ENCODE measurements at places on chromosomes 1 and 21. TPM values are rescaled to one million over a fixed set of nuclear protein-coding genes. Genes with fewer than 3 reads are reported as not detected.
A peak's percentile ranks its signal among the peaks of the same experiment; 100 is the strongest.

The FAM163A gene
- 0.21 TPM for total RNA-seq

The CYP4A22 gene
- total RNA-seq, result not detected

The CALML6 gene
- 0.04 TPM for total RNA-seq

The KCTD3 gene
- 16.6 TPM for total RNA-seq

The NGF gene
- total RNA-seq, result 3.4 TPM

The KRTAP19-8 gene
- total RNA-seq, result not detected

The POMGNT1 gene
- total RNA-seq, result 96.9 TPM

The FAAH gene
- 16.6 TPM for total RNA-seq

The RHBDL2 gene
- total RNA-seq, result not detected

The CFHR2 gene
- total RNA-seq, result not detected

The ETV3L gene
- not detected for total RNA-seq

The ICOSLG gene
- 1.6 TPM for total RNA-seq

DNA sequence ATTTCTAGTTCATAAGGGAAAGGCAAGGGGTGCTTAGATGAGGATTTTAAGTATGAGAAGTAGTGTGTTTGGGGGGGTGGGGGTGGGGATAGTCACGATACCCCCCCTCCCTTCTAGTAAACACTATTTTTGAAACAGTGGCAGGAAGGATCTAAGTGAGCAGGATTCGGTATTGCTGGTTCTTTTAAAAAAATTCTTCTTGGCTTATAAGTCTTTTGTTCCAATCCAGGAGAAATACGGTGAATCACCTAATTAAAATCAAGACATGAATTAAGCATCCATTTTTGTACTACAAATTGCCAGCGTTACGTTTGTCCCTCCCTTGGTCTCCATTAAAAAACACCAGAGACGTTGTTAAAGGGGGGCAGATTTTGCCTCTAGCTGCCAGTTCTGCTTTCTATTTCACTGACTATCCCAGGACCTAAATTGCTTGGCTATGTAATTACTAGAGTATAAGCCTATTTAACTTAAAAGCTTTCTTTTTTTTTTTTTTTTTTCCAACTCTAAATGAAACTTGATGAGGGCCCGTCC, 911 bp downstream of the LMO4 start:
- no peak for DNase-seq

DNA sequence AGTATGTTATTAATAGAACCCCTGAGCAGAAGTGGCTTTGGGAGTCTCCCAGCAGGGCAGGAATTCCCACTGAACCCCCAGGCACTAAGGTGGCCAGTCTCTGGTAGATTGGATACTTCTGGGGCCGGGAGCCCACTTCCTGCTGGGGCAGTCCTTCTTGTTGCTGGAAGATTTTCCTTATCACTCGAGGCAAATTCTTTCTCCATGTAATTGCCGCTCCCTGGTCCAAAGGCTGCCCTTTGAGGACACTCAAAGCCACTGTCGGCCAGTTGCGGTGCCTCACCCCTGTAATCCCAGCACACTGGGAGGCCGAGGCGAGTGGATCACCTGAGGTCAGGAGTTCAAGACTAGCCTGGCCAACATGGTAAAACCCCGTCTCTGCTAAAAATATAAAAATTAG, 22.6 kb upstream of the TNFRSF1B start:
- no peak for DNase-seq

GRCh38 chr1:171292799-171293198, 21.2 kb upstream of the FMO4 start:
- DNase-seq, result no peak

- DNase-seq, result no peak
Observed at GRCh38 chr1:7534061-7534825, 236.9 kb upstream of the VAMP3 start.

DNA sequence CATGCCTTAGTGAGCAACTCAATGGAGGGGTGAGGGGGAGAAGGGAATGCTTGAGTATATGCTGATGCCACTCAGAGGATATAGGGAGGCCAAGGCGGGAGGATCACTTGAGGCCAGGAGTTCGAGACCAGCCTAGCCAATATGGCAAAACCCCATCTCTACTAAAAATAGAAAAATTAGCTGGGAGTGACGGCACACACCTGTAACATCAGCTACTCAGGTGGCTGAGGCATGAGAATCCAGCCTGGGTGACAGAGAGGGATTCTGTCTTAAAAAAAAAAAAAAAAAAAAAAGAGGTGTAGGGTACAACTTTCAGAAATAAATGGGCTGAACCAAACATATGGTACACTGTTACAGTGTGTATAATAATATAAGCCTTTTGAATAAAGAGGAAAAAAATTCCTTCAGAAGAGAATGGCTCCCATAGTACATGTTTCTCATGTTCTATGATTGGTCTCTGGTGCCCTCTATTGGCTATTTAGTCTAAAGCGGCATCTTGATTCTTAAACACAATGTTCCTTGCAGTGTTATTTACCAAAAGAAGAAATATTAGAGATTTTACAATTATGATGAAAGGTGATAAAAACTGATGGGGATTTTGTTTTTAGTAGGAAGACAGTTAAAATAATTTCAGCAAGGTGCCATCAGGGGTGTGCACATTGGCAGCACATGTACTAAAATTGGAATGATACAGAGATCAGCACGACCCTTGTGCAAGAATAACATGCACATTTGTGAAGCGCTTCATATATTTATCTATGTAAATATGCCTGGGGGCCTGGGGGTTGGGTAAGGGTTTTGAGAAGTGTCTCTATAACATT, 109.8 kb downstream of the PATJ start:
- peak; percentile 16 for DNase-seq

DNA sequence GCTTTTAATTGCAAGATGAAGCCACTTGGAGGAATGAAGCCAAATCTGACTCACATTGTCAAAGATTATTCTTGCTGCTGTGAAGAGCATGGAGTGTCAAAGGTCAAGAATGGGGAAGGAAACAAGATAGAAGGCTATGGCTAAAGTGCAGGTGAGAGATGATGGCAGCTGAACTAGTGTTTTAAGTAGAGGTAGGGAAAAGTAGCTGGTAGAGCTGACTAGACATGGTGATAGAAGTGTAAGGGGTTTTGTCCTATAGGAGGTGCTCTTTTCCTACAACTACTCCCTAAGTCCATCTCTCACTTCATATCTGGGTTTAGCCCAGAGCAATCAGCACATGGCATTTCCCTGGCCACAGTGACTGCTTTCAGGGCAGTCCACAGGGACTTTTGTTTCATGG, 11.8 kb downstream of the UBE2T start:
- DNase-seq, result no peak

- DNase-seq, result peak; percentile 19
Observed at GRCh38 chr1:78586572-78586971, 33.7 kb upstream of the IFI44L start.

DNA sequence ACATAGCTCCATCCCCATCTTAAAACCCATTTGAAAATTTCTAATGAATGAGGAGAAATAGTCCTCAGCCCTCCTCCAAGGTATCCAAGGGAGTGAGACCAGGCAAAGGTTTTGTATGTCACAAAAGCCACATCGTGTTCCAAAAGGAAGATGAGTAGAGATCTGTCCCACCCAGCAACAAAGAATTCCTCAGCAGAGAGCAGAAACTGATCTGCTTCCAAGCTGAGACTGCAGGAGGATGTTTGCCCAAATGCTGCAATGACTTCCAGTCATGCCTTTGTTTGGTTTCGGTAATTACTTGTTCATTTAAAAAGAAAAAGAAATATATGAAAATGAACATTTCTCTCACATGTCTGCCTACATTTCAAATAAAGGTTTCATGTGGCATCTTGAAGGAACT, 186.9 kb downstream of the SETD4 start:
- no peak for DNase-seq

GRCh38 chr1:58094221-58094620, 452.3 kb downstream of the OMA1 start:
- no peak for DNase-seq

GRCh38 chr1:10667861-10668761, 128.3 kb downstream of the CASZ1 start:
- no peak for DNase-seq

DNA sequence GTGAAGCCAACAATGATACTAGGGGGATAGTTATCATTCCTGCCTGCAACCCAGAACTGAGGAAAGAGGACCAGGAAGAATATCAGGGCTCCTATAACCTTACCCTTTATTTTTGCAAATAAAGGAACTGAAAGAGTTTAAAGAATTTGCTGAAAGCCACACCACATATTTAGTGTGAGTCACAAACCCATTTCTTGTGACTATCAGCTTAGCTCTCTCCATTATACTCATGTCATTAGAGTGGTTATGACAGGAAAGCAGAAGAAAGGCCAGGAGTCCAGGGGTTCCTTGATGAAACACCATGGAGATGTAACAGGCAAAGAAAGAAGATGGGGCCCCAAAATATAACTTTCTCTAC, 141.1 kb upstream of the SAMSN1 start:
- DNase-seq, result no peak

DNA sequence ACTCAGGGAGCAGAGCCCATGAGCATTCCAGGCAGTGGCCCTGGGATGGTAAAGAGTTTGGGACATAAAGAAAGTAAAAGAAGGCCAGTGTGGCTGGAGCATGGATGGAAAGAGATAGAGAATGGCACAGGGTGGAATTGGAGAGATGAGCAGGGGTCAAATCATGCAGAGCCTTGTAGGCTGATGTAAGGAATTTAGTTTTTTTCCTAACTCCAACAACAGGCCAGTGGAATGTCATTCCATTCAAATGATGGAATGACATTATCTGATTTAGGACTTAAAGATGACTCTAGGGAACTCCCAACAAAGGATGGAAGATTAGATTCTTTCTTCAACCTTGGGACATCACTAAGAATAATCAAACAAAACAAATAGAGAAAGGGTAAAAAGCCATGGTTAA, 12.8 kb upstream of the S100A2 start:
- DNase-seq, result no peak

DNA sequence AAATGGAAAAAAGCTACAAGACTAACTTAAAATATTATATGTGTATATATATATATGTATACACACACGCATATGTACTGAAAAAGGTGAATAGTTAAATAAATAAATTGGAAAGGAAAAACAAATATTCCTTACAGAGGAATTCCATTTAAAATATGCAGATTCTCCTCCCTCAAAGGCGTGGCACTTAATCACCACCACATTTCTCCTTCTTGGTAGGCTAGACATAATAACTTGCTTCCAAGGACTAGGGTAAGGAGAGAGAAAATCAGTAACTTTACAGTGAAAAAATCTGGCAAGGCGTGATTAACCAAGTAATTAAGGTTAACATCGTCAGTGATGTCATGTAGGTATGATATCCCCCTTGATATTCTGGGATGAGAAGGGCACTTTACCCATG, 84.0 kb upstream of the USP25 start:
- DNase-seq, result no peak

DNA sequence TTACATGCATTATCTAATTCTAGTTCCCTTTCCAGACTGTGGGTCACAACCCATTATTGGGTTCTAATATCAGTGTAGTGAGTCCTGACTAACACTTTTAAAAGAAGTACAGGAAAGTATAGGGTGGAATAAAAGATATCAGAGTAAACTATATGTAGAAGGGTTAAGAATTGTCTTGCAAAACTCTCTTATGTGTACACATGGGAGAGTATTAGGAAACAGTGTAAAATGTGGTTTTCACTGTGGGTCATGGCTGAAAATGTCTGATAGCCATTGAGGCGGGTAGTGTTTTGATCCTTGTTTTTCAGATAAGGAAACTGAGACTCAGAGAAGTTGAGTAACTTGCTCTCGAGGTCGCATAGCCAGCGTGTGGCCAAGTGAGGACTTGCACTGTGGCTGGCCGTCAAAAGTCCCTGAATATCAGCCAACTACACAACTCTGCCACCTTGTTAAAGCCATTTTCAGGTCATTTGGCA, 18.5 kb upstream of the MTARC1 start:
- no peak for DNase-seq

GRCh38 chr1:41673378-41673777, 188.9 kb upstream of the EDN2 start:
- DNase-seq, result no peak
